GM04504 (cell line): ENCODE measurements at places on chromosomes 5 and 9.

GRCh38 chr9:121367306-121368137 is 2.5 kb downstream of the STOM start:
- no peak for DNase-seq

DNA sequence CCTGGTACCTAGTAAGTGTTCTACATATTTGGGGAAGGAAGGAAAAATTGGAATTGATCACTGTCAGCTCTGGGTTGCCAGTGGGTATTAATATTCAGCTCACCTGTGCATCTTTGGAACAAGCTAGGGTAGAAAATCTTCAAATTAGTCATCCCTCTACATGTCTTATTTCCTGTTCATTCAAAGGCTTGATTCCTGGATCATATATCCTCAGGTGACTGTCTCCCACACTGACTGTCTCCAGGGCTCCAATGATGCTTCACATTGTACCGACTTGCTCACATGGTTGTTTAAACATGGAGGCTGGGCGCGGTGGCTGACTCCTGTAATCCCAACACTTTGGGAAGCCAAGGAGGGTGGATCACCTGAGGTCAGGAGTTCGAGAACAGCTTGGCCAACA is 11.6 kb upstream of the SUSD1 start:
- DNase-seq = no peak

- no peak for DNase-seq
Observed at GRCh38 chr9:16289639-16290038, 580.8 kb downstream of the BNC2 start.

- DNase-seq = no peak
Observed at GRCh38 chr5:84602371-84602771, 217.7 kb upstream of the EDIL3 start.

DNA sequence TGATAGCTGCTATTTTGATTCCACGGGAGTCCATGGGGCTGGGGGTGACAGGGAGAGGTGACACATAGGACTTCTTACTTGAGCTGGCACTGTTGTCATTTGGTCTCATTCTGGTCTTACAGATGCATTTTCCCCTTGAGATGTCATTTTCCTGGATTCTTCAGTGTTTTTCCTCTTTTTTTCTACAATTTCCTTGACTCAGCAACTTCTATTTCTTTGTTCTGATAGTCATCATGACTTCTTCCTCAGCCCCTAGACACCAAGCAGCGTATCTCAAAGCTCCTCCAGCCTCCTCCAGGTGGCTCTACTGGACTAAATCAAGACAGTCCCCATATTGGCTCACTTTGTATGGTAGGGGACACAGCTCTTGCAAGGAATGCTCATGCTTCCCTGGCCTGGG is 16.5 kb downstream of the LVRN start:
- DNase-seq = no peak
